ENCODE measurements at places on chromosomes 12 and 14. TPM values are rescaled to one million over a fixed set of nuclear protein-coding genes. Genes with fewer than 3 reads are reported as not detected.

COX8C gene
- not detected for total RNA-seq

GRCh38 chr12:130198026-130198662 lies 35.9 kb downstream of the FZD10 start:
- DNase-seq: no peak

- DNase-seq: no peak
These were observed 255.3 kb downstream of the AEBP2 start for GRCh38 chr12:19694627-19695026.

GRCh38 chr12:109759595-109759994 lies 46.0 kb downstream of the FAM222A start:
- DNase-seq: no peak

- no peak for DNase-seq
These were observed 55.8 kb upstream of the GALNT9 start for GRCh38 chr12:132384916-132385774.

GRCh38 chr12:19998961-19999804 lies 369.2 kb upstream of the PDE3A start:
- no peak for DNase-seq

DNA sequence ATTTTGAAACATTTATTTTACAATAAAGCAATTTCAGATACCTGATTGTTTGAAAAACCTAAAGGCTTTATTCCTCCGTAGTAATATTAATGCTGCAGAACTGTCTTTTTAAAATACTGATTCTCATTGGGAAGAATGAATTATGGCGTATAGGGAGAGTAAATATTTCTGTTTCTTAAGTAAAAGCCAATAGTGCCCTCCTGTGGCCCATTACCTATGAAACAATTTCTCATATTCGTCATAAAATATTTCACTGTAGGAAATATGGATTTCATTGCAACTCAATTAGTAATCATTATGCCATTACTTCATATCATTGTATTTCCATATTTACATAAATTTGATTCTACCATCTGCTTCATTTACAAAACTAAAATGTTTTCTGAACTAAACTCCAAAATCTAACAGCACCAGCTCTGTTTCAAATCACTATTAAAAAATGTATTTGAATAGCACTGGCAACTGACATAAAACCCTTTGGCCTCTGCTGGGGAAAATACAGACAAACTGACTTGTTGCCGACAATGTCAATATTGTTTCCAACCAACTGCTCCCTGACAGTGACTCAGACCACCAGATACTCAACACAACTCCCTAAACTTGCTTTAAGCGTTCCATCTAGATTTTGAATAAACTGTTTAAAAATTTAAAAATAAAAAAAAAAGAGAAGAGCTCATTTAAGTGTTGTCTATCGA lies 290.3 kb downstream of the NAV3 start:
- no peak for DNase-seq

DNA sequence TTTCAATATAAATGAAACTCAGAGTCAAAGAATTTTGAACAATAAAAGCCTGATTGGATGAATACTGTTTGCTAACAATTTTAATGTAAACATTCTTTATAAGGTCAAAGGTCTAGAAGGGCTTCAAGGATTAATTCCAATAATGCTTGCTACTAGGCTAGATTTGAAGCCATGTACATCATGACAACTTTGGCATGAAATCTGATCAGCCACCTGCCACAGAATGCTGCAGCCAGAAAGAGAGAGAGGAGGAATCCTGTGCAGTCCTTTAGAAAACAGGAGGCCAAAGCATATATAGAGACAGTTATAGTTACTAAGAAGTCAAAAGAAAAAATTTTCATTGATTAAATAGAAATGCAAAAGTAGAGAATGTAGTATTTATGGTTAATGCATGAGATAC lies 47.1 kb downstream of the ABCD2 start:
- DNase-seq: no peak
